ENCODE measurements at places on chromosomes 3 and 15.

DNA sequence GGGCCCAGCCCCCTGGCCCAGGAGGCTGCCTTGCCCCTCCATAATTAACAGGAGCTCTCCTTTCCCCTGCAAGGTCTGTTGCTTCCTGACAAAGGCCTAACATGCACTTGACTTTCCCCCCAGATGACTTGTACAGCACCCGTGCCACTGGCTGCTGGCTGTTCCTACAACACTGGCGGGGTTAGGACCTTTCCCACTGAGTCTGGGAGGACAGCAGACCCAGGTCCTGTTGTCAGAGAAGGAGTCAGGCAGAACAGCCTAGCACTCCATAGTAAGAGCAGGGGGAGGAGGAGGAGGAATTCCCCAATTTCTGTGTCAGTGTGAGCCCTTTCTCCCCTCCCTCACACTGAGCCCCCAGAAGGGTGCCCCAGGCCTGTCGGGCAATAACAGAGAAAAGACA is 99.2 kb downstream of the CORO2B start:
- DNase-seq = no peak

GRCh38 chr3:144273601-144274000 is 302.0 kb downstream of the DIPK2A start:
- peak; percentile 1 for DNase-seq

DNA sequence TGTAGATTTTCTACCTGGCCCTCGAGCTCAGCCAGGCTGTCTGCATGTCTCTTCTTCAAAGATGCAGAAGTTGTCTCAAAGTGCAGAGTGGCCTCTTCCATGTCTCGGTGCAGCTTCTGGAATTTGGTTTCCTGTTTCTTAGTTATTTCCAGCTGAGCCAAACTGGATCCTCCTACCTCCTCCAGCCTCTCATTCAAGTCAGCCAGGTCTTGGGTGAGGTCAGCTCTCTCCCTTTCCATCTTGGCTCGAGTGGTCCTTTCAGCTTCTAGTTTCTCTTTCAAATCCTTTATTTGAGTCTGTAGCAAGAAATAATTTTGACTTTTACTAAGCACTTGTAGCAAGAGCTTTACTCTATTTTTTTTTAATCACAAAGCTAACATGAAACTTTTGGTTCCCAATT is 81.8 kb downstream of the MYH15 start:
- no peak for DNase-seq

GRCh38 chr3:100402256-100402655 is 917 bp downstream of the LNP1 start:
- DNase-seq = no peak

GRCh38 chr3:188546835-188547670 is 393.1 kb downstream of the LPP start:
- DNase-seq = no peak

DNA sequence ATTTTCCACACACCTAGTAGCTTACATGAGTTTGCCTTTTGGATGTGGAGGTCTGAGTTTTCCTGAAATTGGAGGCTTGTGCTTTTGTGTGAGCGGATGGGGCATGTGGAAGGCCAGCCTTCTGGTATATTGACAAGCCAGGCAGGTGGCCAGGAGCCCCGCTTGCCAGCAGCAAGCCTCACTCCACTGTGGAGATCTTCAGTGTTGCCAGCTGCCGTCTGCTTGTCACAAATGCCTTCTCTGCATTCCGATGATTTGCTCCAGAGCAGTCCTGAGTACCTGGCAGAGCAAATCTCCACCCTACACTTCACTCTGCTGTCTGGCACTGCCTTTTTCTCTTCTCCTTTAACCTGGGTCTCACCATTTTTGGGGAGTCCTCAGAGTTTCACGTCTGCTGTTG is 29.1 kb upstream of the CHST2 start:
- no peak for DNase-seq

GRCh38 chr15:29090617-29091466 is 178.8 kb downstream of the NSMCE3 start:
- DNase-seq = peak; percentile 46

- no peak for DNase-seq
These were observed 123.0 kb downstream of the TCF12 start for GRCh38 chr15:57041416-57041815.

- no peak for DNase-seq
These were observed 3.5 kb upstream of the ZFAND6 start for GRCh38 chr15:80055933-80056332.

- no peak for DNase-seq
These were observed 180.0 kb upstream of the SMAD3 start for GRCh38 chr15:66885281-66885915.

- DNase-seq = no peak
These were observed 135.1 kb downstream of the HCN4 start for GRCh38 chr15:73233623-73234022.

DNA sequence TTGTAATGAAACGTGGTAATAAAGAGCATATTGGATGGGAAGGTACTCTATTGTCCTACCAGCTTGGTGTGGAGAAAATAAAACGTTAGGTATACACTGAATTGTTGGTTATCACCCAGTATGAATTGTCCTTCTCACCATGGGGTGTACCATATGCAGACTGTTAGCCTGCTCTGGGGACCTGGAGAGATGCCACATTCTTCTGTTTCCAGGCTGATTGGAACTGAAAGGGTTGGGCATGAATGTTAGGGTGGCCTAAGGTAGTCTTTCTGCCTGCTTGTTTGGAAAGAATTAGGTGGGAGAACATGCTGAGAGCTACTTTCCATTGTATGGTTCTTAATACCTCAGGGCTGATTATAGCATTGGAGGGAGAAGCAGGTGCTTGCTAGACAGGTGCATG is 340.6 kb downstream of the PTPRG start:
- DNase-seq = no peak

GRCh38 chr3:102104033-102104432 is 254.7 kb downstream of the NFKBIZ start:
- no peak for DNase-seq
